ENCODE measurements at places on chromosomes 3 and 15.

- DNase-seq = no peak
These were observed 4.5 kb downstream of the RPS17 start for GRCh38 chr15:82535566-82536408.

DNA sequence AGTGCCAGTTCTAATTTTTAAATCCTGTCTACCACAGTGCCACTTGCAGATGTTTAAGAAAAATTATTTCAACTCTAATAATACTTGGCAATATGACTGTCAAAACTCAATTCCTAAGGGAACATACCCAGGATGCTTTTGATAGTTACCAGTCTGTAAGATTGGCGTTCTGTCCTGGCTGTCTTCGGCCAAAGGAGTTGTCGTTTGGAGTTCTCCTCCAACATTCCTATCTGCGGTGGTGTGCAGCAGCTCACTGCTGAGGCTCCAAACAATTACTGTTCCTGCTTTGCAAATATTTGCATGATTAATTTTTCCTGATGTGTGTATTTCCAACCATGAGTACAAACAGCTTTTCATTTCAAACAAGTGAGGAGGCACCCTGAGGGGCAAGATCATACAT, 330.8 kb upstream of the DPH6 start:
- DNase-seq = no peak

DNA sequence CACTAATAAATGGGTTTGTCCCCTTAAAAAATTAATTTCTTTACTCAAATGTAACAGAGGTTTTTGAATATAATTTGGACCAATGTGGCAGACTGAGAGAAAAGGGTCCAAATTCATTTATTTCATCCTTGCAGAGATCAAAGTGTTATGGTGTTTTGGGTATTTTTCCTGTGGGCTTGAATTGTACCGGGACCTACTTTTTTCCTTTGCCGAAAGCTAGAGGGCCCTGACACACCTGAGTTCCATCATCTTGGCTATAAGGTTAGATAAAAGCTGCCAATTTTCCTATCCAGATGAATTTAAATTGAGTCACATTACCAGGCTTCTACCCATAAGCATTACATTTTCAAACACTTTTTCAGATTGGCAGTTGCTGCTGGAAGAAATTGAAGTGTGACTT, 908 bp downstream of the CCNB2 start:
- no peak for DNase-seq

- DNase-seq = no peak
These were observed 318.4 kb downstream of the LPP start for GRCh38 chr3:188472336-188472735.

- no peak for DNase-seq
These were observed 6.3 kb upstream of the EOMES start for GRCh38 chr3:27728195-27729087.

GRCh38 chr3:146881966-146882760, 277.0 kb upstream of the PLSCR5 start:
- DNase-seq = no peak

GRCh38 chr3:176916777-176917176, 280.5 kb downstream of the TBL1XR1 start:
- DNase-seq = no peak

- DNase-seq = no peak
These were observed 31.1 kb downstream of the CACNA2D3 start for GRCh38 chr3:54153477-54153876.

- no peak for DNase-seq
These were observed 3.6 kb downstream of the PRSS50 start for GRCh38 chr3:46713898-46714552.

DNA sequence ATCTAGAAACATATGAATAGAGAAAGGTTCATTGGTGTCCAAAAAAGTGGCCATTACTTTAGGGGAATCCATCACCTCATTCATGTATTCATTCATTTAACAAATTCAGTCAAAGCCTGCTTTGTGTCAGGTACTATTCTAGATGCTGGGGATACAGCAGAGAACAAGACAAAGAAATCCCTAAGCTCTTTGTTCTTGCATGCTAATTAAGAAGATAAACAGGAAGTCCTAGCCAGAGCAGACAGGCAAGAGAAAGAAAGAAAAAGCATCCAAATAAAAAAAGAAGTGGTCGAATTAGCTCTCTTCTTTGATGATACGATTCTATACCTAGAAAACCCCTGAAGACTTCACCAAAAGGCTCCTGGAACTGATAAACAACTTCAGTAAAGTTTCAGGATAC, 12.4 kb upstream of the ZMAT3 start:
- no peak for DNase-seq

DNA sequence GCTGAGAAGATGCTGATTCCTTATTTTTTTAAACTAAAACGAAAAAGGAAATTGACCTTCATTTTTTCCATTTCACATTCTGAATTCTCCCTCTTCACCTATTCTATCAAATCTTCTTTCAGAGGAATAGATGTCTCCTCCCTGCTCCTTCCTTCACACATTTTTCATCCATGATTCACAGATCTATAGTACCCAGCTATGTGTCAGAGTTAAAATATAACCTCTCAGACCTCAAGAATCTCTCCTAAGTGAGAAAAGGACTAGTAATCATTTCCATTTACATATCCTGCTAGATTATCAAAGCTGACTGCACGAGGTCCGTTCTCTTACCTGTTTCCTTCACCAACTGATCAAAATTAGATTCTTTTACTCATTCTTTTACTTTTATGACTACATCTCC, 1297.6 kb upstream of the ALCAM start:
- DNase-seq = no peak

GRCh38 chr15:48946840-48947187, 16.9 kb downstream of the SHC4 start:
- no peak for DNase-seq

DNA sequence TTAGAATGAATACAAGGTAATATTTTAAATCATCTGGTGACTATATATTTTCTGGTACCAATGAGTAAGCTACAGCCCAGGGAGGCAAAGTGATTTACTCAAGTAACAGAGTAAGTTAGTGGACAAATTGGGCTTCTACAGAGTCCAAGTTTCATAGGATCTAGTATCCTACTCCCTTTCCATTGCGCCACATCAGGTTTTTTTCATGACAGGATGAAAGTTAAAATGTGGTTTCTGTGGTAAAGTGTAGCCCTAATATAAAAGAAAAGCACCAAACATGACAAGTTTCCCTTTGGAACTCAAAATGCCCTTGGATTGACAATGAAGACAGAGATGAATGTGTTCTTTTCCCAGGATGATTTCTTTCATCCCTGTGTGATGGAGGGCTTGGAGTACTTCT, 350.8 kb upstream of the ZNF385D start:
- no peak for DNase-seq

DNA sequence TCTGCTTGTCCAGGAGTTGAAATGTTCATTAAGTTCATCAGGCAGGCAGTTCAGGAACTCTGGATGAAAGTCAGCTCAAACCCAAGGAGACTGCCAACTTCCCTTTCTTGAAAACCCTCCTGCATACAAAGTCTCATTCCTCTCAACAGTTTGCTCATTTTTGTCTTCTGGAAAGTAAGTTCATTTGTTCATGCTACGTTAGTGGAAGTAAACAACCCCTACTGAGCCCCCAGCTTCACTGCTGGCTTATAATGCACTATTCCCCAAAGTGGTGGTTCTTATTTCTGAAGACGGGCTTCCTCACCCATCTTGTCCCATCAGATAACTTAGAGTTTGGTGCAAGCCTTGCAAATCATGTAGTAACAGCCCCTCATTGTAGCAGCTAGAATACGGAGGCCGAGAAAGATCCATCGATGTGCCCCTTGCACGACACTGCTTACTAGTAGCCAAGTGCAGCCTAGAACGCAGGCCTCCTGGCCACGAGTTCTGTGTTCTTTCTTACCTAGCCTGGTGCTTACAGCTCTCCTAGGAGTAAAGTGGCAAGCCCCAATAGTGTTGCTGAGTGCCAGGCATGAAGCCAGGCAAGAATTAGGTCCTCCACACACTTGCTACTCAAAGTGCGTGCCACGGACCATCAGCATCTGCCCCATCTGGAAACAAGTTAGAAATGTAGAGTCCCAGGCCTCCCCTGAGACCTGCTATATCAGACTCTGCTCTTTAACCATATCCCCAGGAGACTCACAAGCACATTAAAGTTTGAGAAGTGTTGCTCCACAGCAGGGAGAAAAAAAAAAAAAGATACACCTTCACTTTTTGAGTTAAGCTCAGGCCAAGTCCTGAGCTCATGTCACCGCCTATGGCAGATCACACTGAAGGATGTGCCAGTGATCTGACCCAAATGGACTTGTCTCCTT, 82.5 kb downstream of the RFTN1 start:
- no peak for DNase-seq

DNA sequence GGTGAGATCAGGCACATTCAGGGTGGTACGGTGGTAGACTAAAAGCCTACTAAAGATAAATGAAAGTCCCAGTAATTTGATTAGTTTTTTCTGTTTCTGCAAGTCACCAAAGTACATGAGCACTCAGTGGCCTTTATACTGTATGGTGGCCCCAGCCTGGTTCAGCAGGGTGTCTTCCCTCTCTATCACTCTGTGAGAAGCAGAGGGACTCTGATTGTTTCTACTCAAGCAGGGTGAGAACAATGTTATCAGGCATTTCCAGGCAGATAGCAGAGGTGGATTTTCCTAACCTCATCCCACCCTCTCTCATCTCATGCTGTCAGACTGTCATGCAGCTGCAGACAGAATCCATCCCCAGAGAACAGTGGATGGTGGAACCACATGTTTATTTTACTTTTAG, 71.5 kb upstream of the BFSP2 start:
- DNase-seq = no peak

DNA sequence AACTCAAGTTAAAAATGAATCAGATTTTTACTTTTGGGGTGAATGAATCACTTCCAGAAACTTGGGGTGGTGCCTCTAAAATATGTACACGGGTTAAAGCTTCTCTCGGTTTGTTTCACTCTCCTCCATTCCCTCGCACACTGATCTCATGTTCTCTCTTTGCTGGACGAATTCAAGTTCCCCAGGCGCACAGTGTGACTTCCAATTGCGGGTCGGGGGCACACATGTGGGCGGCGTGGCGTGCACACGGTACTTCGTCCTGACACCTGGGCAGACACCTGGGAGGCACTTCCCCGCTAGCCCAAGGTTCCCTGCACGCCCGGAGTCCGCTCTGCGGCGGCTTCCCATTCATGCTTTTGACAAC, 692 bp downstream of the SCAANT1 start:
- no peak for DNase-seq

DNA sequence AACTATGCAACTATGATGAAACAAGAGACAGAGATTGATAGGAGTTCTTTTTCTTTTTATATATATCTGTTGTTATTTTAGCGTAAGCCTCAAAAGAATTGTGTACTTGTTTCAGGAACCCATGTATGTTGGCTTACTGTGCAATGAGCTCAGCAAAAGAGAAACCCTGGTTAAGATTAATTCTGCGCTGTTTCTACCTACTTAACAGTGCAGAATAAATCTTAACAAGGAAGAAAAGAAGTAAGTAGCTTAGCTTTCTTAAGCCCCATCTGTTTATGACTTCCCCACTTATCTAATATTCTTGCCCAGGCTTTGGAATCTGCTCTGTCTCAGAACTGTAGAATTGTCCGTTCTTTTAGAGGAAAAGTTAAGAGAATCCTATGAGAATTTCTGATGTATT, 27.4 kb downstream of the ECT2 start:
- DNase-seq = no peak

DNA sequence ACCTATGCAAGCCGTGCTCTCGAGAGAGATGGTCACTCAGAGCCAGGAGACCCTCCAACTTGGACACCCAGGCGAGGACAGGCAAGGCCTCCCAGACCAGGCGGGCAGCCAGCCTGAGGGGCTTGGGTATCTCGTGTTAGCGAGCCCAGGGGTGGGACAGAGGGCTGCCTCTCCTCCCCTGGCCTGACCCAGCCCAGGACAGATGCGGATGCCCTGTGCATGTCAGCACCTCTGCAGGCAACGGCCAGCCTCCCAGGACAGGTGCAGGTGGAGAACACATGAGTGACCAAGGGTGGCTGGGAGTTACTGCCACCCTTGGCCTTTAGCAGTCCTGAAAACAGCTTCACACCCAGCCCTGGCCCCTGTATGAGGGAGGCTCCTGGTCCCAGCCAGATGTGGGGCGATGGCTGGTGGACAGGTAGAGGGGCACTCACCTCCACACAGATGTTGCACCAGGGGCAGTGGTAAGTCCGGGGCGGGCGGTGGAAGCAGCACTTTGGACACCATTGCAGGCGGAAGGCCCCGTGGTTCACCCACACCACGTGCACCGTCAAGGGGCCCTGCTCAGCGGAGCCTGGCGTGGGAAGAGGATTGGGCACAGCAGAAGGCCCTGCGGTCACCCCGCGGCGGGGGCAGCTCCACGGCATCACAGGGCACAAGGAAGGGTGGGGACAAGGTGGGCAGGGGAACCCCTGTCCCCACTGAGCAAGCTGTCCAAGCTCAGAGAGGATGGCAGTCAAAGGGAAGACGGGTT, 2.1 kb downstream of the ZDHHC19 start:
- DNase-seq = no peak

DNA sequence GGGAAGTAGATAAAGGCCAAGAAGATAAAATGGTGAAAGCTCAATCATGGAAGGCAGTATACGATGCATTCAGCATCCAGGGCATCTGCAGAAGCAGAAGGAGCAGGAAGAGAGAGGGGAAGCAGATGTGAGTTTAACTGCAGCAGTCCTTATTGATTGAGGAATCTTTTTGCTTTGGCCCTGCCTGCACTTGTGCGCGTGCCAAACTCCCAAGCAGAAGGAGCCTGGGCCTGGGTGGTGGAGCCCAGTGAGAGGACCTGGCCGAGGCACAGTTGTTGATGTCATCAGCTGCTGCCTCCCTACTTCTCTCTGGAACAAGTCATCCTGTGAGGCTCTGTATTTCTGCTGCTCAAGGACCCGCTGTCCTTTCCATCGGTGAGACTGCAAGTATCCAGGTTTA, 65.5 kb upstream of the ROPN1 start:
- no peak for DNase-seq

DNA sequence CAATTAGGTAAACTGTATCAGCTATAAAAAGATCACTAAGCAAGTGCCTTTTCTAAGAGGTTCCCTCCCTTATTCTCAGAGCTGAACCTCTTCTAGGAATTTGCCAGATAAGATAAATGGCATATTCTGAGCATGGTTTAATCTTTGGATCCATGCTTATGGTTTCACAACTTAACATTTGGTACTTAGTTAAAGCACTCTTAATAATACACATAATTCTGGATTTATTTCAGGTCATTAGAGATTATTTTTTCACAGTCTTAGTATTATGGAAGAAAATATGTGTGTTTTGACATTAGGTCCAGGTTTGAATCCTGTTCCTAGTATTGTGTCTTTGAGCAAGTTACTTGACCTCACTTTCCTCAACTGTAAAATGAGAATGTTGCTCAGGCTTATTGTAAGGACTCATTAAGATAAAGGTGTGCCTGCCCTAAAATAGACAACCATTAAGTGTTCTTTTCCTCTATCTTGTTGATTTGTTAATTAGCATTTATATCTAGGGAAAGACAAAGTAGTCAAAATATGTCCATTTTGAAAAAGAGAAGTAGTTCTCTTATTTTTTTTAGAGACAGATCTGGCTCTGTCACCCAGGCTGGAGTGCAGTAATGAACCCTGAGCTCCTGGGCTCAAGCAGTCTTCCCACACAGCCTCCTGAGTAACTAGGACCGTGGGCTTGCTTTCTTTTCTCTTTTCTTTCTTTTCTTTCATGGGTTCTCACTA, 43.4 kb downstream of the TSC22D2 start:
- DNase-seq = no peak

GRCh38 chr15:93865586-93865985, 365.8 kb upstream of the MCTP2 start:
- no peak for DNase-seq
